SK-N-SH (cell line): ENCODE measurements at places on chromosomes 5 and 9.

DNA sequence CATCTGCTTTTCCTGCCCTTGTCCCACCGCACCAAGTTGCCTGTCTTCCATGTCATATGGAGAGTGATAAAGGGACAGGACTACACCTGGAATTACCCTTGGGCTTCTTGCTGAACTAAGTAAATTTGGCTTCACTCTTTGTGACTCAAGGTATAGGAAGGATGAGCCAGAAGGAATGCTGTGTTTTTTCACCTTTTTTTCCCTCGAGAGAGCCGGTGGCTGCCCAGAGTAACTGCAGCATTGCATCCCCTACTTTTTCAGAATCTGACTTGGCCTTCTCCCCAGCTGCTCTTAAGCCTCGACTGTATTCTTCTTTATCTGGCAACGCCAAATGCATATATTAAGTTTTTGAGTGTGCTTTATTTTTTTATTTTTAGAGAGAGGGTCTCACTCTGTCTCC, 38.4 kb downstream of the RCL1 start:
- DNase-seq: no peak

- no peak for DNase-seq
Measured at GRCh38 chr9:108100571-108100970, 611.0 kb upstream of the KLF4 start.

DNA sequence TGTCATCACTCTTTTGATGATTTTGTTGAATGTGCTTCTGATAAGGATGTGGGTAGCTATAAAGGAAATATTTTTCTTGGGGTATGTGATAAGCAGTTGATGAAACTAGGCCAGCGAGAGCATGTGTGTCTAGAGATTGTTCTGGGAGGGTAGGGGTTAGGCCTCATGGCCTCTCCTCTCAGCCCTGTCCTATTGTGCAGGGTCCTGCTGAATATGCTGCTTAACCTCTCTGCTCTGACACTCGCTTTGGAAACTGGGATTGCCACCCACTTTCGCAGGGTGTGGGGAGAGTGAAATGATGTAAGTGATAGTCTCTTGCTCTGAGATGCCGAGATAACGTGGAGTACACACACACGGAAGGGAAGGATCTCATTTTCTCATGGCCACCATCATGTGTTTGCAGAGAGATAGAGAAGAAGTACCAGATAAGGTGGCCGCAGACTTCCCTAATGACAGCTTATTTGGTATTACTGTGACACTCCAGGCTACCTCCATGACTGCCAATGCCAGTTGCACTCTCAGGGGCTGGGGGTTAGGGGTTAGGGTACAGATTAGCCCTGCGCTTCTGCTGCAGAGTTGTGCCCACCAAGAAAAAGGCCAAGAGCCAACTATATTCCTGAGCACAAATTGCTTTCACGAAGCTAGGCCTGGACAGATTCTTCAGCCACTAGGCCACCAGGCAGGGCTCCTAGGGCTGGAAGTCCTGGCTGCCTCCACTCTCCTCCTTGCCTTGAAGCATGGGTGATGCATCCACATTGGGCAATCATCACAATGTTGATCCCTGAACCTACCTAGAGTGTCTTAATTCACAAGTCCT, 25.2 kb upstream of the TNFAIP8 start:
- no peak for DNase-seq

DNA sequence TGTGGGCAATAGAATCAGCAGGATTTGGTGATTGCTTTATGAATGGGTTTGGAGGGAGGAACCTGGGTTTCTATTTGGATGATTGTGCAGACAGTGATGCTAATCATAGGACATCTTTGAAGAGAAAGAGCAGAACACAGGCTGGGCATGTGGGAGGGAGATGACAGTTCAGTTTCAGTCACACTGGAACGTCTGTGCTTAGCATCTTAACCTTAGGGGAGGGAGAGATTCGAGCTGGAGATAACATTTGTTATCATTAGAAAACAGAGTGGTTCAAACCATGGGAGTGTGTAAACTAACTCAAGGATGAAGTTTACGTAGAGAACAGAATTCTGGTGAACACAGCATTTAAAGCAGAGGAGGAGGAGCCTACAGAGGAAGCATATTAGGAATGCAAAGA, 138.6 kb upstream of the PPP2R2B start:
- peak; percentile 12 for DNase-seq

DNA sequence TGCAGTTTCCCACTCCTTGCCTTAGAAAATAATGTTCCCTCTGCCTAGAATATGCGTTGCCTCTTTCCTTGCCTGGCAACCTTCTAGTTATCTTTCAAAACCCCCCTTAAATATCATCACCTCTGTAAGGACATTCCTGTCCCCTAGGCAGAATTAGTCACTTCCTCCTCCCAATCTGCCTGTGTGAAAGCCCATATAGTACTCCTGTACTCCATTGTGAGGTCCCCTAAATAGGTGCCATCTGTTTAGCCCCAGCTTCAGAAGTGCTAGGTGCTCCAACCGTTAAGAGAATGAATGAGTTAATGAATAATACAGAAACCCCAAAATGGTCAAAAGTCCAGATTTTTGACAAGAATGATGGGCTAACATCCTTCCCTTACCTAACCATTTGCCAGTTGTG, 181.4 kb downstream of the GDNF start:
- DNase-seq: no peak
